ENCODE measurements at places on chromosomes 1 and 21. TPM values are rescaled to one million over a fixed set of nuclear protein-coding genes. Genes with fewer than 3 reads are reported as not detected.

Gene TMCC2
- total RNA-seq = 1.1 TPM

Gene LCE1C
- not detected for total RNA-seq

Gene CCDC30
- total RNA-seq = 1.6 TPM

Gene SPRR1A
- not detected for total RNA-seq

Gene PSMG1
- total RNA-seq = 38.0 TPM

Gene PLD5
- 0.26 TPM for total RNA-seq

Gene SRSF11
- total RNA-seq = 150 TPM

Gene AHDC1
- 28.5 TPM for total RNA-seq

Gene C8B
- not detected for total RNA-seq

Gene TCHHL1
- 0.42 TPM for total RNA-seq

Gene MATN1
- total RNA-seq = not detected

Gene ADAM30
- total RNA-seq = not detected

Gene NHLH1
- total RNA-seq = 0.42 TPM

Gene LMOD1
- total RNA-seq = 26.5 TPM

Gene CLCNKB
- 0.35 TPM for total RNA-seq

Gene SEMA6C
- total RNA-seq = 4.8 TPM

Gene FCRL4
- not detected for total RNA-seq

Gene LCE1D
- not detected for total RNA-seq

Gene GJC2
- 2.6 TPM for total RNA-seq

Gene NTMT2
- total RNA-seq = not detected

Gene PRR9
- total RNA-seq = not detected

Gene PROK1
- 1.3 TPM for total RNA-seq

Gene ADCY10
- total RNA-seq = 0.55 TPM

Gene GNG4
- 0.64 TPM for total RNA-seq

Gene TMEM240
- total RNA-seq = 1.4 TPM

Gene VCAM1
- total RNA-seq = 27.3 TPM

Gene PPP1R12B
- total RNA-seq = 79.0 TPM

Gene S100A16
- 107 TPM for total RNA-seq

All from mesenteric fat pad (tissue), 1 donor.